Fibroblast of skin of left quadriceps (primary cell): ENCODE measurements at places on chromosomes 11 and 22.

GRCh38 chr22:48198489-48199459, 1436.3 kb downstream of the TBC1D22A start:
- no peak for DNase-seq

- DNase-seq = no peak
Measured at GRCh38 chr11:65575568-65576231, at the start of gene EHBP1L1. TSS of gene EHBP1L1 (plus strand) at chr11:65576053. CDS start at chr11:65576303, 250 bp downstream.

- no peak for DNase-seq
Measured at GRCh38 chr11:18091731-18092130, 14.2 kb downstream of the SAAL1 start.

GRCh38 chr11:767238-767637, 10.0 kb downstream of the GATD1 start:
- no peak for DNase-seq

GRCh38 chr11:14417617-14418374, 58.8 kb upstream of the RRAS2 start:
- DNase-seq = no peak

DNA sequence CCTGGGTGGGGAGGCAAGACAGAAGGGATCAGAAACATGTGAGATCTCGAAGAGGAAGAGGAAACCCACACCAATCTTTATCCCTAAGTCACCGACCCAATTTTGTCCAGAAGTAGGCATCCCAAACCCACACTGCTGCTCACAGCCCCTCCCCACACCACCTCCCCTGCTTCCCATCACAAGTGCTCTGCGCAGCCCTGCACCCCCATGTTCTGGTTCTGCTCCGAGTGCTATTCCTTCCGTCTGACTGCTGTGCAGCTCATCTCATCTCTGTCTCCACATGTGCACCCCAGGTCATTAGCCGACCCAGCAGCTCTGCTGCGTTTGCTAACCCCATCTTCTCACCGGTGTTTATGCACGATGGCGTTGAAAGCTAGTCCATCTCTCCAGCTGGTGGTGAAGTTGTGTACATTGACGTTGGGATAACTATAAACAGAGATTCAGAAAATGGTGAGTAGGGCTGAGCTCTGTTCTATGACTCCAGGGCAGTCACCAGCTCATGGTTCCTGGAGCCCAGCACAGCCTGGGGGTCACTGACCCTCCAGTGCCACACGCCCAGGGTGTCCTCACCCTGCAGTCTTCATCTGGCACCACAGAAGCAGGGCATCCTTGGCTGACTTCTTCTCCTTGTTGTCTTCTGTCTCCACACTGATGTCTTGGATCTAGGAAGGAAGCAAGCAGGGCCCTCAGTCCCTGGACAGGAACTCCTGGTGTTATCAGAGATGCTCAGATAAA, 15.1 kb downstream of the SPTBN2 start:
- no peak for DNase-seq

- DNase-seq = no peak
Measured at GRCh38 chr11:819943-820649, 1.4 kb downstream of the PNPLA2 start.

GRCh38 chr22:49968831-49969661, 8.5 kb downstream of the PIM3 start:
- no peak for DNase-seq

GRCh38 chr11:23315286-23315685, 455.0 kb upstream of the CCDC179 start:
- peak; percentile 43 for DNase-seq

GRCh38 chr11:9310485-9311090, 3.8 kb downstream of the TMEM41B start:
- no peak for DNase-seq

DNA sequence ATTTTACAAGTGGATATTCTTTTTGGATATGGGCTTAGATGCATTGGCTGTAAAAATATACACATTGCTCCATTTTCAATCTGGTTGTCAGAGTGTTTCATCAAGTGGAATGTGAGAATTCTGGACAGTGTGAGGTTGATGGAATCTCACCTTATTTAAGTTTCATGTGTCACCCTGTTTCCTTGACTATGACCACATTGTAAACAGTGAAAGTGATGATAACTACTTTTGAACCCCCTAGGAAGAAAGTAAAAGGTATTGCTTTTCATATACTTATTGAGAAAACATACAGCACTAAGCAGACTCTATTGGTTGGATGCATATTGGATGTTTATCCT, 490.5 kb upstream of the RAG2 start:
- no peak for DNase-seq

DNA sequence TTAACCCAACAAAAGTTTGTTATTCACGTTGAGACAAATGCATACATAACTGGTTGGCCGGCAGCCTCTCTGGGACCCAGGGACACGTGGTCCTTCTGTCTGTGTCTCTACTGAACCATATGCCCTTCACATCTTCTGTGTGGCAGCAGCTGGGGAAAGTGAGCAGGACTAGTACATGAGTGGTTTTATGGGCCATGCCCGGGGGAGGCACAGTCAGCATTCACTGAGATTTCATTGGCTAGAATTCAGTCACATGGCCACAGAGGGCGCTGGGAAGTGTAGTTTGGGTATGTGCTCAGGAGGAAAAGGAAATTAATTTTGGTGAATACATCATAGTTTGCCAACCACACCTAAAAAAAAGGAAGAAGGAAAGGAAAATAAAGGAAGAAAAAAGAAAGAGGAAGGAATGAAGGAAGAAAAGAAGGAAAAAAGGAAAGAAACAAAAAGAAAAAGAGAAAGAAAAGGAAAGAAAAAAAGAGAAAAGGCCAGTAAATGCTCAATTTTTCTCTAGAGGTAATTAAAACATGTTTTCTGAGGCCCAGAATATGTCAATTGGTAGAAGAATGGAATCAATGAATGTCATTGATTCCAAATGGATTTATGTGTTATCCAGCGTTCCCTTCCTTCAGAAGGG, 55.9 kb upstream of the KIRREL3 start:
- DNase-seq = no peak

- peak; percentile 15 for DNase-seq
Measured at GRCh38 chr11:64935359-64936081, at the start of gene GPHA2. TSS of gene GPHA2 (minus strand) at chr11:64935893. CDS start at chr11:64935460, 433 bp downstream.

DNA sequence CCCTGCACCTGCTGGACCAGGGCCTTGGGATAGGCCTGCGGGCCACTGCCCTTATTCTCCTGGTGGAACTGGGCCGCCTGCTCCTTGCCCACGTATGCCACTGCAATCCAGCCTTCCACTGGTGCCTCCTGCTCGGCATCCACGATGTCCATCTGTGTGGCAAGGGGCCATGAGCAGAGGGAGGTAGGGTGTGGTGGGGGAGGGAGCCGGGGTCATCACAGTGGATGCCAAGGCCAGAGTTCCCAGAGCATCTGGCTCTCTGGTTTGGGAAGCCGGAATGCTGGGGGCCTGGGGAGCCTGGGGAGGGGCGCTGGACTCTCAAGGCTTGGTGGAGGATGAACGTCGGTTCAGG, 627 bp downstream of the RNF215 start:
- no peak for DNase-seq

GRCh38 chr11:102390667-102391465, 43.9 kb downstream of the BIRC2 start:
- peak; percentile 19 for DNase-seq

- DNase-seq = no peak
Measured at GRCh38 chr11:106305458-106305857, 228.0 kb downstream of the AASDHPPT start.

DNA sequence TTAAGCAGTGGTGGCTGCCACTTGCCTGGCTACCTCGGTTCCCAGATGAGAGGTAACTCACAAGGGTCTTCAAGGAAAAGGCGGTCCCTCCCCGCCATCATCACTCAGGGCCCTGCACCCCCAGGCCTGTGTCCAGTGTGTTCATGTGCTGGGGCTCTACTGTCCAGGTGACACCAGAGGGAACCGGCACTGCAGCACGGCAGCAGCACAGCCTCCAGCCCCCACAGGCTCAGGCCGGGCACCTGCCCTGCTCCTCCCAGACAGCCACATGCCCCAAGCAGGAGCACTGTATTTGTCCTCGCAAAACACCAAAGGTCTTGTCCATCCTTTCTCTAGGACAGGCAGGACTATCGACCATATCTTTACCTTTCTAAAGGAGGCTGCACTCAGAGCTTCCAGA, 982.1 kb downstream of the NTM start:
- no peak for DNase-seq

GRCh38 chr11:19666951-19667350, 45.7 kb upstream of the NAV2 start:
- DNase-seq = no peak

DNA sequence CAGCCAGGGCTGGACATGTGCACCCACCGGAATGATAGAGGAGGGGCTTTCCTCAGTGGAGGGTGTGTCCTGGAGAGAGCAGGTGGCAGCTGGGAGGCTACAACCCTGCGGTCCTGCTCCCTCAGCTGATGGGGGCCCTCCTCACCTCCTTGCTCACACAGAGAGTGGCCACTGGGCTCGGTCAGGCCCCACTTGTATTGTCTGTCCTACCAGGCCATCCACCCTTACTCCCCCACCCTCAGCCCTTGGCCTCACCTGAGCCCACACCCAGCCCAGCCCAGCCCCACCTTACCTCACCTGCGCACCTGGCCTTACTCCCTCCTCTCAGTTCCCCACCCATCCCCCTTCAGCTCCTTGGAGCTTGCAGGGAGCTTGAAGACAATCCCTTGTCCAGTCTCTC, 3.1 kb downstream of the TRPM5 start:
- no peak for DNase-seq

DNA sequence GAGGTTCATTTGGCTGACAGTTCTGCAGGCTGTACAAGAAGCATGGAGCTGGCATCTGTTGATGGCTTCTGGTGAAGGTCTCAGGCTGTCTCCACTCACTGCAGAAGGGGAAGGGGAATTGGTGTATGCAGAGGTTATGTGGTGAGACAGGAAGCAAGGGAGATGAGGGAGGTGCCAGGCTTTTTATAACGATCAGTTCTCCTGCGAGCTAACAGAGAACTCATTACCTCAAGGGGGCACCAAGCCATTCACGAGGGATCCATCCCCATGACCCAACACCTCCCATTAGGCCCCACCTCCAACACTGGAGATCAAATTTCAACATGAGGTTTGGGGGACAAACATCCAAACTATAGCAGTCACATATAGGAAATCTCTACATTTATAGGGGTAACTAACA, 38.7 kb upstream of the E2F8 start:
- no peak for DNase-seq

DNA sequence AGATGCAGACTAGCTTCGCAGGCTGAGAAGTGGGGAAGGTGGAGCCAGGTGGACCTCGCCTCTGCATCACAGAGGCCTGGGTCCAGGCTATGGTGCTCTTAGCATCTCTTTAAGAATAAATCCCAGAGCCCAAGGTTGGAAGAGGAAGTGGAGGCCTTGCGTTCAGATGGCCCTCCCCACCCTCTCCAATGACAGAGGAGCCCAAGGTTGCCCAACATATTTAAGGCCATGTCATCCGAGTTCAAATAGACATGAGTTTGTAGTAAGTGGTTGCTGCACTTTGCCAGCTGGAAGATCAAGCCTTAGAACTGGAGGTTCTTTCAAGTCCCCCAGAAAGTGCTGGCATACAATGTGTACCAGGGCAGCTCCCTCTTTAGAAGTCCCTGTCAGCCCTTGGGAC, 47.1 kb upstream of the HORMAD2 start:
- DNase-seq = no peak

- DNase-seq = no peak
Measured at GRCh38 chr11:75982309-75982708, 167.3 kb downstream of the UVRAG start.

- DNase-seq = no peak
Measured at GRCh38 chr22:20455709-20456063, 18.1 kb upstream of the SCARF2 start.

- no peak for DNase-seq
Measured at GRCh38 chr11:99238401-99238800, 217.7 kb downstream of the CNTN5 start.

- no peak for DNase-seq
Measured at GRCh38 chr11:69333149-69333710, 39.3 kb downstream of the MYEOV start.

- no peak for DNase-seq
Measured at GRCh38 chr11:123461164-123461563, 31.1 kb downstream of the GRAMD1B start.

GRCh38 chr11:10514202-10514601, 26.8 kb downstream of the RNF141 start:
- peak; percentile 3 for DNase-seq

- DNase-seq = no peak
Measured at GRCh38 chr11:19102521-19102900, 14.5 kb upstream of the ZDHHC13 start.

GRCh38 chr11:68081691-68082090, 39.5 kb downstream of the CHKA start:
- DNase-seq = no peak

GRCh38 chr11:28058333-28058732, 49.6 kb downstream of the KIF18A start:
- DNase-seq = peak; percentile 28

DNA sequence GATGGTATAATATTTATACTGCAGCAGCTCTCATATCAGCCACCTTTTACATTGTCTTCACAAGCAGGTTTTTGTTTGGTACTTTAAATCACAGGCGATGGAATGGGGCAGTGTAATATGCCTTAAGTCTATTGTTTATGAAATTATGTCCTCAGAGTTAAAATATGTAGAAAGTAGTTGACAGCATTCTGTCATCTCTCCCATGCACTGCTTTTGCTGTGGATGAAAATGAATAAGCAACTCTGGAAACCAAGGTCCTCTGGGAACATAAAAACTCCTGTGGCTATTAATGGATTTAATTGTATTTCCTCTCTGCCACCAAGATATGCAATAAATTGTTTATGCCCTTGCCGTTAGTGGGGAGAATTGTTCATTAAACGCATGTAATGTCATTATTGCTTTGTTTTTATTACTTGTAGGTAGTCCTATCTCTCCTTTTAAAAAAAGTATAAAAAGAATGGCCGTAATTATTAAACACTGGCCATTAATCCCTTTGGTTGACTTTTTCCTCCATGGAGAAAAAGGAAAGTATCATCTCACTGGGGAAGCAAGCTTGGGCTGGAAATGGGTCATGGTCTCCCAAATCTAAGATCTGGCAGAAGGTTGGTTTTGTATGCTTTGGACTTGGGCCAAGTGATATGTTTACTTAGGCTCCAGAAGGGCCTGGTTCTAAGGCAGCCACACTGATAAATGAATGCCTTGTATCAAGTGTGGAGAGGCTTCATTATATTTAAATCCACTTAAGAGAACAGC, 13.1 kb downstream of the PACS1 start:
- DNase-seq = no peak

- no peak for DNase-seq
Measured at GRCh38 chr22:37121887-37122591, 12.5 kb upstream of the TMPRSS6 start.
